ENCODE measurements at places on chromosomes 6 and 20.
A peak's percentile ranks its signal among the peaks of the same experiment; 100 is the strongest.

DNA sequence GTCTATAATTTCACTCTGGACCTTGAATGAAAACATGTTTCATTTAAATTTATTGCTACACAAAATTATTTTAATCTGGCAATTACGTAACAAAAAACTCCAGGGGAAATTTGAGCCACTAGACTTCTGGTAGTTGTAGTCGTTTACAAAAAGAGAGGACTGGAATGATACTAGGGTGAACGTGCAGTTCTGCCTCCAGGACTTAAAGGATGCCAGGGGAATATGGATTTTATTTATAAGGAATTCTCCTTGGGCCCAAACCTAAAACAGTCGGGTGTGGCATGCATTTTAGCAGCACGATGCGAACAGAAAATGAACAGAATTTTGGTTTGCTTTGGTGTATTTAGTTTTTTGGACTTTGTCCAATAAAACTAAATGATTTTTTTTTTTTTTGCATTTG lies 76.9 kb downstream of the PRL start:
- no peak for DNase-seq

- DNase-seq, result peak; percentile 40
Observed at GRCh38 chr6:119390247-119390793, 40.8 kb upstream of the MAN1A1 start.

GRCh38 chr6:132209351-132209750 lies 191.9 kb downstream of the MOXD1 start:
- DNase-seq, result no peak

GRCh38 chr6:90154755-90155470 lies 141.7 kb downstream of the BACH2 start:
- DNase-seq, result no peak

- no peak for DNase-seq
Observed at GRCh38 chr20:34876406-34877282, at the start of gene ACSS2. TSS of gene ACSS2 (plus strand) at chr20:34876612. CDS start at chr20:34876646, 34 bp downstream.

GRCh38 chr6:45813943-45814342 lies 201.7 kb downstream of the CLIC5 start:
- no peak for DNase-seq

- no peak for DNase-seq
Observed at GRCh38 chr6:83019741-83020140, 45.9 kb downstream of the UBE3D start.

GRCh38 chr6:152726313-152726712 lies 24.3 kb upstream of the VIP start:
- DNase-seq, result no peak

DNA sequence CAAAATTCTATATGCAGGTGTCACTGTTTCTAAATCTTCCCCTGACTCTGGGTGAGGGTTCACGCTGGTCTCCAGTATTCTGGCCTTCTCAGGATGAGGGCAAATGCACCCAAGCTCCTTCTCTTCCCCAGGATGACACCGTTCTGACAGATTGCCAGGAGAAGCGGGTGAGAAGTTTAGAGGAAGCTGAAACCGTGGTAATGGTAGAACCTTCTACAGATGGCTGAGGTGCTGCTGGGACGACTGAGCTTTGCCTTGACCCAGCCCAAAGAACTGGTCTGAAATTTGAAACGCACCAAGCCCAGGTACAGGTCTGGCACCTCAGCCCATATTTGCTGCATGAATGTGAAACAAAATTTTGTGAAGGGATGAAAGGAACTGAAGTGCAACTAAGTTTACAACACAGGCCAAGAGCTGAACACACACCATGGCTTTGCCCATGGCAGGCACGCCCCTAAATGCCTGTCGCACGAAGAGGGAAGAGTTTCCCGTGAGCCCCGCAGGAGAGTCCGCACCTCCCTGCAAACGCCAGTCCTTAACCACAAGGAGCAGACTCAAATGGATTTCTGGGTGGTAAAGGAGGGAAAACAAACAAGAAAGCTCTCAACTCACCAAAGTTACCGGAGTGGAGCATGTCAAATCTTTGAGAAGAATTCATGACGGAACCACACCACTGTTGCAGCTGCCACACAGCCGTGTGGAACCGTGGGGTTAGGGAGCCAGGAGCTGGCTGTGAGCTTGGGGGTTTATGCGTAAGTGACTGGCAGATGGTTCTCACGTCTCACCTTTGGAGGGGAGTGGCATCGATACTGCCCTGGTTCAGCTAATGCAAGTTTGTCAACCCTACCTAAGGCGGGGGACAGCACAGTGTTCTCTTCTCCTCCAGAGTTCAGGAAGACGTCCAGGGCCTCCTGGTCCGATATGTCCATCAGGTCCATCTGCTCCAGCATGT lies 138.9 kb downstream of the DTNBP1 start:
- no peak for DNase-seq

- DNase-seq, result peak; percentile 42
Observed at GRCh38 chr6:155212106-155212505, 51.7 kb upstream of the CLDN20 start.

DNA sequence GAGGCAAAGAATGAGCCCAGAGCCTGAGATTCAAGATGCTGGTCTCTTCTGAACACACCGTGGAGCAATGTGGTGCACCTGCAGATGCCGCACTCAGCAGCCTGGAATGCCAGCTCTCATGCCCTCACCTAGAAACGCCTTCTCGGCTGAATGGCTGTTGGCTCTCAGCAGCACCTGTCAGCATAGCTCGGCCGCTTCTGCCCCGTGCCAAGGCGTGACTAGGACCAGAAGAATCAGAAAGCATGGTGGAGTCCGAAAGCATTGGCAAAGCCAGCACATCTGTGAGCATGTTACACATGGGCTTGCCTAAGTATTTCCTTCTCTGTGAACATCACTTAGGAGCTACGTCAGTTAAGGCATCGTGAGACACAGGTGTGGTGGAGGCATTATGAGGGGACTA lies 140.8 kb downstream of the MAP3K4 start:
- no peak for DNase-seq

DNA sequence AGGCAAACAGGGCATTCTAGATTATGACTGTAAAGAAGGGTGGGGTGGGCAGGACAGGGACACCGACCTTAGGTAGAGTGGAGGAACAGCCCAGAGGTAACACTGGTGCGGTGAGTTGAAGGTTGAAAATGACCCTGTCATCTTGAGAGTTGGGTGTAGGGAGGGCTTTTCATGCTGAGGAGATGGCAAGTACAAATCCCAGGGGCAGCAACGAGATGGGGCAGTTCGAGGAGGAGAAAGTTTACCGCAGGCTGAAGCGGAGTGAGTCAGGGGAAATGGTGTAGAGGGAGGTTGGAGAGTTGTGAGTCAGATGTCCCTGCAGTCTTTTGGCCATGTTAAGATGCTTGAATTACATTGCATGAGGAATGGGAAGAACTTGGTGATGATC lies 101.1 kb downstream of the HIVEP1 start:
- DNase-seq, result peak; percentile 84

DNA sequence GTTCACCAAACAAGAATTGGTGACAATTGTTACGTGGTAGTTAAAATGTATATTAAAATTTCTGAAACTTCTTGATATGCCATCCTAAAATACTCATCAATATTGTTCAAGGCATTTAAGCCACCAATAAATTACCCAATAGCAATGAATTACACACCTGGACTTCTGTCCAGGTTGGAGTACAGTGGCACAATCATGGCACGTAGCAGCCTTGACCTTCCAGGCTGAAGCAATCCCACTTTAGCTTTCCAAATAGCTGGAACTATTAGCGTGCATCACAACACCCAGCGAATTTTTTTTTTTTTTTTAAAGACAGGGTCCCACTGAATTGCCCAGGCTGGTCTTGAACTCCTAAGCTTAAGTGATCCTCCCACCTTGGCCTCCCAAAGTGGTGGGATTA lies 17.2 kb downstream of the SRPK1 start:
- DNase-seq, result no peak

DNA sequence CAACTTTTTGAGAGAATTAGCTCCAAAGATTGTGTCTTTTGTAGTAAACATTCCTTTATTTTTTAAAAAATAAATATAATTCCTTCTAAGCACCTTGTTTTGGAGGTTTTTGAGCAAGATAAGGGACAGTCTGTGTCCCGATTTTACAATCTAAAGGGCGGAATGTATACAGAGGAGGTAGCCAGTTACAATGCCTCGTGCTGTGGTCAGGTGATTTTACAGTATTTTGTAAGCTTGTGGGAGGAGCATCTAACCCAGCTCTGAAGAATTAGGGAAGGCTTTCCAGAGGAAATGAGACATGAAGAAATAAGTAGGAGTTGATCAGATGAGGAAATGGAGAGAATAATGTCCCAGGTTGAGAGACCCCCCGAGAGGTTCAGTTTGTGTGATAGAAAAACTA lies 1.3 kb downstream of the HINT3 start:
- DNase-seq, result peak; percentile 9

DNA sequence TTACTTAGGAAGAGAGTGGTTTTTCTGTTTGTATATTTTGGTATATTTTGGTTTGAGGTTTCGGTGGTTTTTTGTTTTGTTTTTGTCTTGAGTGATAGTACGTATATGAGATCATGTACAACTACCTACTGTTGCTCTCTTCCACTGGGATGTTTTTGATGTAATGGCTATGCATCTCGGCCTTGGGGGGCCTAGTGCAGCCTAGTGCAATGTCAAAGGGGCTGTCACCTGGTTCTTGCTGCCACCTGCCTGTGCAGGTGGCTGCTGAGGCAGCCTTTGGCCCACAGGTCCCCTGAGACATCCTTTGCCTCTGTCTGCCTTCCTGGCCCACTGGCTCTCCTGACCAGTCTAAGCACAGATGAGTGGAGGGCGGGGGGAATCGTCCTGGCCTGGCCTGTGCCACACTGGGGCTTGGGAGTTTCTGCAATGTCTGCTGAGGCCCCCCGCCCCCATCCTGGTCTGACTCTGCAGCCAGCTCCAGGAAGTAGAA lies 546.6 kb downstream of the CD83 start:
- DNase-seq, result no peak

- DNase-seq, result no peak
Observed at GRCh38 chr6:167658106-167658505, 168.6 kb upstream of the AFDN start.

DNA sequence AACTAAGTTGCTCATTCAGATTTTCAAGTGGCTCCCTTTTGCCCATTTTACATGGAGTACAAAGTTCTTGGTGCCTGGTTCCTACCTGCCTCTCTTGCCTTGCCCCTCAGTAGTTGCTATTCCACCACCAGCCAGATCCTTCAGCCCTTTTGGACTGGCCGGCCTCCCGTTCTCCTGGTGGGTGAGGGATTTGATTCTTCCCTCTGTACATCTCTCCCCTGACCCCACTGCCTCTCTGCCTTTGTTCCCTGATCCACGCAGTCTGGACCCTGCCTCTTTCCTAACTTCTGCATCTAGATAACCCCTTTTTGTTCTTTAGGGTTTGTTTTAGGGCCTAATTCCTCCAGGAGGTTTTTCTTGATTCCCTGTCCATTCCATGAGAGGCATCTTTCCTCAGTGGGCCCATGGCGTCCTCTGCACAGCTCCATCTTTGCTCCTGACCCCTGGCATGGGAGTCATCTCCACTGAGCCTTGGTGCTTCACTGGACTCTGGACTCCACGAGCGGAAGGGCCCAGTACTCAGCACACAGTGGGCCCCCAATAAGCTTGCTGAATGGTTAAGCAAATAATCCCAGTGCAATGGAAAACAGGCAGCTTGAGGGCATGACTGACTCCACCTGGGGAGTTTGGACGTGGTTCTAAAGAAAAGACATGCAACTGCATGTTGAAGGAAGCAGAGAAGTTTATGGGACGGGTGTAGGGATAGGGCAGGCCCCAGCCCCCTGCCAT lies 309.3 kb upstream of the SUPT3H start:
- DNase-seq, result no peak

DNA sequence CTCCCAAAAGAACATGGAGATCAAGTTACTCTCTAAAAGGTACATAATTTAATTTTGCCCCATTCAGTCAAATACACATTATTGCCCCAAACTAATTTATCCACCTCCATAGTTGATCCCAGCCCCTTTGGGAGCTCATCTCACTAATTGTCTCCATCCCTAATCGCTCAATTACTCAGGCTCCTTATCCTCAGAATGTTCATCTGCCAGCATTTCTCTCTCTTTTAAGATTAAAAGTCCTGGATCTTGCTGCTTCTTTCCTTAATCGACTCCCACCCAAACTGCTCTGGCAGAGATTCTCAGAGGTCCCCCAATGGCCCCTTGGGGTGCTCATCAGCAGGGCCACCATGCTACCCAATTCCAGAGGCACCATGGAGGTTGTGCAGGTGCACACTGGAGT lies 18.4 kb upstream of the NNAT start:
- DNase-seq, result no peak

GRCh38 chr6:100446115-100447080 lies 18.3 kb downstream of the SIM1 start:
- peak; percentile 26 for DNase-seq

DNA sequence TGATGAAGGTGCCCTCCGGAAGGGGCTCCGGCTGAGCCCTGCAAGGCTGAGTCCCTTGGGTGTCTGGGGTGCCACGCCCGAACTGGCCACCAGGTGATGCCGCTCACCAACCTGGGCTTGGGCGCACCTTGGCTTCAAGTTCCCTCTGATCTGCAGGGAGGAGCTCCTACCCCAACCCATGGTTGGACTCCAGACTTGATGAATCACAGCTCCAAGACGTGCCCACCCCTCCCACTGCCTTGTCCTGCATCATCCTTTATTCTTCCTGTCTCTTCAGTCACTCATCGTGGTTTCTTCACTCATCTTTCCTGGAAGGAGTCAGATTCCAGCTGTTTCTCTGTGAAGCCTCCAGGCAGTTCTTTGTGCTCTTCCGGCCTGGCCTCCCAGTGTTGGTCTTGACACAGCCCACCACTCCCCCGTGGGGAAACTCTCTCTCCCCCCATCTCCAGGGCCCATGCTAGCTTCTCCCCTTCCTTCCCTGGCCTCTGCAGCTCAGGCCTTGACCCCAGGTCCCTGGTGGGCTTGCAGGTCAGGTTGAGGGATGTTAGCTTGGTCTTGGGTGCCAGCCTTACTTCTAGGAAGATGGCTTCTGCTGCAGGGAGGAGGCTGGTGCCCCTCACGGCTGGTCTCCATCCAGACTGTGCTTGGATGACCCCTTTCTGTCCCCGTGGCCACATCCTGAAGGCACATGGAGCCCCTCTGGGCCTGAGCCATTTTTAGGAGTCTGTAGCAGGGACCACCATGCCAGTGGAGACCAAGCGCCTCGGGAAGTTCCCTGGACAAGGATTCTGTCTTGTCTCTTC lies 2.6 kb upstream of the ZBP1 start:
- peak; percentile 73 for DNase-seq

DNA sequence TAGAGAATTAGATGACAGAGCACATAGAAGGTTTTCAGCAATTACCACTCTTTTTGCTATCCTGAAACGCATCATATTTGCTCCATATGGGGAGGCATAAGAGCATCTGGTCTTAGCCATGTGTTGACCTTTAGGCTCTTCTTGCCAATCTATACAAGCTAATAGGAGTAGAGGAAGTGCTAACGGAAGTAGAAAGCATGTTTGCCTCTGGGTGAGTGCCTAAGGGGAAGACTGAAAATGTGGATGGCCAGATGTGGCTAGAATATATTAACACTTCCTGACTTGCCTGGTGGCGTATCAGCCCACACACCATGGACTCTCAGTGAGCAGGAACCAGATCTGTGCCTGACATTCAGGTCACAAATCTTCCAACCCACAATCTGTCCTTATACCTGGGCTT lies 136.3 kb downstream of the LRRC1 start:
- no peak for DNase-seq

- DNase-seq, result no peak
Observed at GRCh38 chr6:105380634-105381033, 22.2 kb downstream of the PREP start.

DNA sequence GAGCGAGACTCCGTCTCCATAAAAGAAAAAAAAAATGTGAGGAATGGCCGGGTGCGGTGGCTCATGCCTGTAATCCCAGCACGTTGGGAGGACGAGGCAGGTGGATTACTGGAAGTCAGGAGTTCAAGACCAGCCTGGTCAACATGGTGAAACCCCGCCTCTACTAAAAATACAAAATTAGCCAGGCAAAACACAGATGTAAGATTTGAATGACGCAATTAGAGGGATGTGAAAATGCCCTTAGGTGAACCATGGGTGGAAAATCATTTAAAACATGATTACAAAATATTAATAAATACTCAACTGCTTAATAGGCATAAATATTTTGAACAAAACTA lies 20.9 kb downstream of the COL9A3 start:
- no peak for DNase-seq
